Stimulated activated CD4-positive, alpha-beta T cell treated with anti-CD3 and anti-CD28 coated beads, Interleukin-1b, Interleukin-23, amount 100 ng/mL, for 24 hours (primary cell): ENCODE measurements at places on chromosomes 5 and 9.

DNA sequence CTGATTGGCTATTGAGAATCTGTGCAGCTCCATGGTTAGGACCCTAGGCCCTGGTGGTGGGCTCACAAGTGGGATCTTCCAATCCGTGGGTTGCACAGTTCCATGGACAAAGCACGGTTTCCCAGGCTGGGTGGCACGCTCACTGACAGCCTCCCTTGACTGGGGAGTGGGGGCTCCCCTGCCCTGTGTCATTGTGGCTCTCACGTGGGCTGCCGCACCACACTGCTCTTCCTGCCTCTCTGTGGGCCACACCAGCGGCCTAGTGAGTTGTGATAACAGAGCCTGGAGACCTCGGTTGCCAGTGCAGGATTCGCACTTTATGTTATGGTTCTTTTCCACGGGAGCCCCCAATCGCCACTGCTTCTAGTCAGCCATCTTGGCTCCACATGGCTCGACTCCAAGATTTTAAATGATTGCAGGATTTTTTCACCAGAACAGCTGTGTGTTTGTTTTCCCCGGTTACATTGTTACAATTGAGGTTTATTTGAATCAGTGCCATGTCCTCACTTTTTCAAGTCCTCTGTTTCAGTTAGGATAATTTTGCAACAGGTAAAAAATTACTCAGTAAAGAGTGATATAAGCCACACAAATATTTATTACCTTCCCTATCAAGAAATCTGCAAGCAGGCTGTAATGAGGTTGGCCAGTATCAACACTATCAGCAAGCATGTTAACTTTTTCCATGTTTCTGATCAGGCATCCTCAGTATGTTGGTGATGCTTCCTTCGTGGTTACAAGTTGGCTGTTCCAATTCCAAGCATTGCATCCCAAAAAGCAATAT lies 253.8 kb downstream of the ZNF608 start:
- no peak for DNase-seq

- DNase-seq = no peak
Observed at GRCh38 chr9:33102551-33103210, 26.2 kb upstream of the SMU1 start.

DNA sequence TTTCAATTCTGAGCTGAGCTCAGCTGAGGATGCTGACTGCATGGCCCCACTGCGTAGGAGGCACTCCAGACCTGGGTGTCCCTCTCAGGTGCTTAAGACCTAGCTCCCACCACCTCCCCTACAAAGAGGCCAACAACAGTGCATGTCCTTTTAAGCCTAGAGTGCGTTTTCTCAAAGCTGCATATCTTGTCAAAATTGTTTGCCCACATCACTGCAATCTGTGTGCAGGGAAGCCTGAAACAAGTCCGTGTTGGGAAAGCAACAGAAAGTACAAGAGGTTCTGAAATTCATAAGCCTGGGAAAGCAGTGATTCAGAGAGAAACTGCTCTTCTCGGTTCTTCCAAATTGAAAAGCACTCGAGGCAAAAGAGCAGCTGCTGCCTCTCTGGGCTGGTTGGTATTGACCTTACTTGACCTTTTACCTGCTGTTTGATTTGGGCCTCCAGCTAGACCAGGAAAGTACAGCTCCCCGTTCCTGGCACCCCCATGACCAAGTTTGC lies 238.4 kb downstream of the NR2F1-AS1 start:
- DNase-seq = no peak

- DNase-seq = no peak
Observed at GRCh38 chr9:72041775-72042194, 18.6 kb downstream of the C9orf57 start.

GRCh38 chr5:82526540-82526939 lies 248.4 kb upstream of the RPS23 start:
- DNase-seq = no peak

- DNase-seq = no peak
Observed at GRCh38 chr9:133731876-133732638, 6.1 kb downstream of the SARDH start.

DNA sequence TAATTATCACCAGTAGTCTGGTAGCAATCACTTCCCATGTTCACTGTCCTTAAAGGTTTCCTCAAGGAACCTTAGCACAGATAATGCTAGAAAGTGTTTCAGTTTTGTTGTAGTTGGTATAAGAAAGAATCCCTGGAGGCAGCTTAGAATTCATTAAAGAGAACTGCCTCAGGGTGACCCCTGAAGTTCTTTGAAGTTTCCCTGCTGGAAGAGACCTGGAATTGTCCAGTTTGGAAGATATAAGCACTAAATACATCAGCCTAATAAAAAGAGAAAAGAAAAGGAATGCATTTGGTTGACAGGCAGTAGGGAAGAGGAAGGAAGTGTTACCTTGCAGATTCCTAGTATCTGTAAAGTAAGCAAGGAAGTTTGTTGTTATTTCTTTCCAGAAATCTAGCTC lies 999.6 kb upstream of the DMAC1 start:
- no peak for DNase-seq

DNA sequence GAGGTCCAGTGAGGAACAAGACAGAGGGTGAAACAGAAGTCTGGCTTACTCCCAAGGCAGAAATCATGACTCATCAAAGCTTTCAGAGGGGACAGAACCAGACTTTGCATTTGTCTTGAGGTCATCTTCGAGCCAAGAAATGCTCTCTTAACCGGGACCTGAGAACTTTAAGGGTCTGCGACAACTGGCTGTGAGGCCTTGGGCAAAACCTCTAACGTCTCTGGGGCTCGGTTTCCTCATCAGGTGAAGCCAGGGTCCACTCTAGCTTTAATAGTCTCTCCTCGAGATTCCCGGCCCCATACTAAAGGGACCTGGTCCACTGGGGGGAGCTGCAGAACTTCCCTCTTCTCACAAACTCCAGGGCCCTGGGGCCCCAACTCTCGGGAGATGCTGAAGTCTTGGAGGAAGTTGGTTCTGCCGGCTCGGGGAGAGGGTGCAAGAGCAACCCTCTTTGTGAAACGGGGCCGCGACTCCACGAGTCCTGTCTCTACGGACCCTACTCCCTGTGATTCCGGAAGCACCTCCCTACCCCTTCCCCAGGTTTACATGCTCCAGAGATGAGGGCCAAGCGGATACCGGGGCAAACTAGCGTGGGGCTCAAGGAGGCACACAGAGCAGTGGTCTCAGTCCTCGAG lies 2.6 kb downstream of the GLIS3 start:
- no peak for DNase-seq

DNA sequence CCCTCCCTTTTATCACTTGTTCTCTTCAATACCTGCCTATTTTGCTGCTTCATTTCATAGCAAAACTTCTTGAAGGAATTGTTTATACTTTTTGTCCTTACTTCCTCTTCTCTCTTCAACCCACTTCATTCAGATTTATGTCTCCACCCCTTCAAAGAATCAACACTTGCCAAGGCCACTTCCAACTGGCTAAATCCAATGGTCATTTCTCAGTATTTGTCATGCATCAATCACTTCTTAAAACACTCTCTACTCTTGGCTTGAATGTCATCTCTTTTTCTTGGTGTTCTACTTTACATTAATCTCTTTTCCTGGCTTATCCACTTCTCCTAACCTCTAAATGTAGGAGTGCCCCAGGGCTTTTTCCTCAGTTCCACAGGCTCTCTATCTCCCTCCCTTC lies 8.3 kb upstream of the FCHO2 start:
- DNase-seq = no peak

GRCh38 chr5:55855509-55855908 lies 4.4 kb downstream of the IL31RA start:
- no peak for DNase-seq

GRCh38 chr9:81137976-81138568 lies 551.3 kb downstream of the TLE1 start:
- DNase-seq = no peak

DNA sequence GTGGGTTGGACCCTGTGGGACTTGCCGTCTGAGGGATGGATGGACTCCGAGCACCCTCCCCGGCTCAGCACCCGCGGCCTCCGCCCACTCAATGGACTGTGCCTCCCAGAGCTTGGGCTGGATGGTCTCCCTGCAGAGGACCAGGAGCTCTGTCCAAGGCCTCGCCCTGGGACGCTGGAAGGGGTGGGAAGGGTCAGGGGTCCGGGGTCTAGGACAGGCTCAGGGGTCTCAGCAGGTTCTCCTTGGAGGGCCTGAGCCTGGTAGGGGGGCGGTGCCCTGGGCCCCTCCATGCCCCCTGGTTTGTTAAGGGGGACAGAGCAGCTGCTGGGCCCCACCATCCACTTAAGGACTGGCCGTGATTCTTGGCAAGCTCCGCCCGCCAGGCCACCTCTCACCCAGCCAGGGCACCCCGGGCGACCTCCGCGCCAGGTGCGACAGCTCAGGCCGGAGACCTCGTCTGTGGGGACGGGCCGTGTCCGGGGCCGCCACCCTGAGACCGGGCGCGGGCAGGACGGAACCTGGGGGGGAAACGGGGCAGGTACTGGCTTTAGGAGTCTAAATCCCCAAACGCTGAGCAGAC lies 29.2 kb downstream of the EXOC3 start:
- DNase-seq = no peak

DNA sequence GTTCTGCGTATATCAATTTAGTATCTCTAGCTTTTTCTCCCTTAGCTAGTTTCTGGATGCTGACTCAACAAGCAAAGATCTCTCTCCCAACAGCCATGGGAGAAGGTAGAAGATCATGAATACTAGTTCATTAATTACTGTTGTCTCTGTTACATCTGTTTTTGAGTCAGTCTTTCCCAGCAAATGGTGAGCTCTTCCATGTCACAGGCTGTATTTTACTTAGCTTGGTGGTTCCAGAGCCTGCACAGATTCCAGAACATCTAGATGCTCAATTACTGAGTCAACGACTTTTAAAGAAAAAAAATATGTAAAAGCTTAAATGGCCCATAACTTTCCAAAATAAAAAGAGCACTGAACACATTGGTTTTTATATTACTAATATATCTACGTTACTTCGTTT lies 307.2 kb downstream of the NSG2 start:
- DNase-seq = no peak

- DNase-seq = no peak
Observed at GRCh38 chr5:153569036-153569435, 78.6 kb downstream of the GRIA1 start.

DNA sequence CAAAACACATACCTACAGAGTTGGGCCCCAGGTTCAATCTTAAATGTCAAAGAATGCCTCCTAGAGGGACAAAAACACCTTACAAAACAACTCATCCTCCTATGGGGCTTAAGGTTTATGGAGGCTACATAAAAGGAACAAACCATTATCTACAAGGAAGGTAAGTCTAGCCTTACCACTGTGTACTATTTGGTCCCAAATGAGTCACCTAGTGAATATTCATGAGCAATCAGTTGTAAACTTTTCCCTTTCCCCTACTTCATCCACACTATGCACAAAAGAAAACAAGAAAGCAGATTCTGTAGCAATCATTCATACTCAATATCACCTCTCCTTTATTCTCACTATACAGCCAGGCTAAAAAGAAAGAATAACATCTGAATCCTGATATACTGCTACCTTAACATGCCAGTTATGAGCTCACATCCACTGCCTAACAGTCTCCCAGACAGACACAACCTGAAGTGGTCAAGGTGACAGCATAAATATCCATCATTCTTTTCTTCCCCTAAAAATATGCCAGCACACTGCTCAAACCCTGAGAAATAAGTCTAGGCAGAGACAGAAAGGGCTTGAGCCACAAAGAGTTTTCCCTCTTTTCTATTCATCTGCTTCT lies 6.2 kb downstream of the OXCT1 start:
- DNase-seq = no peak

DNA sequence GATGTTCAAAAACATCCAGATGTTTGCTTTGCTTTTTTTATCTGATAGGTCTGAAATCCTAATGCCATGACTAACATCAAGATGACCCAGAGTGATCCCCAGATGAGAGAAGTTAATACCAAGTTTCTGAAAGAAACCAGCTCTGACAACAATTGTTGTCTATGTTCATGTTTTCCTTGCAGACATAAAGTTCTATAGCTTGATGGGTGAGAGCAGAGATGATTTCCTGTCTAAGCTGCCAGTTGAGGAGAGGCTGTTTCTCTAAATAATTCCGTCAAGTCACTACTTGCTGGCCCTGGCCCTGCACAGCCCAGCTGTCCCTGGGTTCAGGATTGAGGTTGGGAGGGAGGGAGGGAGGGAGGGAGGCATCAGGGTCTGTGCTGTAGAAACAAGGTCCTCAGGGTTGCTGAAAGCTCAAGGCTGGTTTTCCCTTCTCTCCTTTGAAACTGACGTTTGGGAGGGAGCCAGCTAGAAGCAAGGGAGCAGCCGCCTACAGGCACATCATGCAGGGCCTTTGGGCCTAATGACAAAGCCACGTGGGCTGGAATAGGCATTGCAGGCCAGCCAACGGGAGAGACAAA lies 3.9 kb downstream of the SPARC start:
- DNase-seq = no peak

DNA sequence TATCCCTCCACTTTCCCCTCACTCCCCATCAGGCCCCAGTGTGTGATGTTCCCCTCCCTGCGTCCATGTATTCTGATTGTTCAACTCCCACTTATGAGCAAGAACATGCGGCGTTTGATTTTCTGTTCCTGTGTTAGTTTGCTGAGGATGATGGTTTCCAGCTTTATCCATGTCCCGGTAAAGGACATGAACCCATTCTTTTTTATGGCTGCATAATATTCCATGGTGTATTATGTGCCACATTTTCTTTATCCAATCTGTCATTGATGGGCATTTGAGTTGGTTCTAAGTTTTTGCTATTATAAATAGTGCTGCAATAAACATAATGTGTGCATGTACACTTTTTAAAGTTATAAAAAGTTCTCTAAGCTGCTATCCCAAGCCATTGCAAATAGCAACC lies 75.6 kb downstream of the ERBIN start:
- no peak for DNase-seq

DNA sequence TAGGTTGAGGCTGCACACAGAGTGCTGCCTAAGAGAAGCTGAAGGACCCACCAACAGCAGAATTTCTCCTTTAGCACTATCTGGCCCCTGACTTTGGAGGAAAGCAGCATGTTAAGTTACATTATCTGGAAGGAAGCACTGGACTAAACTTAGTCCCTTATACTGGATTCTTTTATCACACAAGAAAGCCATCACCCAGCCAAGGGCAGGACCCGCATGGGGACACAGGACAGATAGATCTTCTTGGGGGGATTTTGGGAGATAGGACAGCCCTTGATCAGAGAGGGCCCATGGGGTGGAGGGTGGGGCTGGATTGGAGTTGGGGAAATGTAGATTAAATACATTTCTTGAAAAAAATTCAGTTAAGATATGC lies 14.4 kb downstream of the ANKRD33B start:
- no peak for DNase-seq

DNA sequence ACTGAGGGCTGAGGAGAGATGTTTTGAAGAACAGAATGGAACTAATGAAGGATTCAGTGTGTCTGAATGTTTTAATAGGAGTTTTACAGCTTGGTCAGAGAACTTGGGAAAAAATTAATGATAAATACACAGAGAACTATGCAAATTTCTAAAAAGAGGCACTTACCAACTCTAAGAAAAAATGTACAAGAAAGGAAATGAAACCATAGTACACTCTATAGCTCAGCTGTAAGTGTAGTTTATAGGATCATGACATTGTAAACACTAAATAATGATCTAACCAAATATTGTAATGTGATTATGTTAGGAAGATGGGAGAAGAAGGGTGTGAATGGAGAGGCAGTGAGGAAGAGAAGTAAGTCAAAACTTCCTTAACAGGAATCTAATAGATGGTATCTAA lies 205.2 kb downstream of the SEC61B start:
- no peak for DNase-seq
